ENCODE measurements at places on chromosomes 12 and 14. TPM values are rescaled to one million over a fixed set of nuclear protein-coding genes. Genes with fewer than 3 reads are reported as not detected.

KRT3 gene
- not detected for polyA plus RNA-seq

KRT2 gene
- polyA plus RNA-seq: not detected

KRT71 gene
- not detected for polyA plus RNA-seq

DNA sequence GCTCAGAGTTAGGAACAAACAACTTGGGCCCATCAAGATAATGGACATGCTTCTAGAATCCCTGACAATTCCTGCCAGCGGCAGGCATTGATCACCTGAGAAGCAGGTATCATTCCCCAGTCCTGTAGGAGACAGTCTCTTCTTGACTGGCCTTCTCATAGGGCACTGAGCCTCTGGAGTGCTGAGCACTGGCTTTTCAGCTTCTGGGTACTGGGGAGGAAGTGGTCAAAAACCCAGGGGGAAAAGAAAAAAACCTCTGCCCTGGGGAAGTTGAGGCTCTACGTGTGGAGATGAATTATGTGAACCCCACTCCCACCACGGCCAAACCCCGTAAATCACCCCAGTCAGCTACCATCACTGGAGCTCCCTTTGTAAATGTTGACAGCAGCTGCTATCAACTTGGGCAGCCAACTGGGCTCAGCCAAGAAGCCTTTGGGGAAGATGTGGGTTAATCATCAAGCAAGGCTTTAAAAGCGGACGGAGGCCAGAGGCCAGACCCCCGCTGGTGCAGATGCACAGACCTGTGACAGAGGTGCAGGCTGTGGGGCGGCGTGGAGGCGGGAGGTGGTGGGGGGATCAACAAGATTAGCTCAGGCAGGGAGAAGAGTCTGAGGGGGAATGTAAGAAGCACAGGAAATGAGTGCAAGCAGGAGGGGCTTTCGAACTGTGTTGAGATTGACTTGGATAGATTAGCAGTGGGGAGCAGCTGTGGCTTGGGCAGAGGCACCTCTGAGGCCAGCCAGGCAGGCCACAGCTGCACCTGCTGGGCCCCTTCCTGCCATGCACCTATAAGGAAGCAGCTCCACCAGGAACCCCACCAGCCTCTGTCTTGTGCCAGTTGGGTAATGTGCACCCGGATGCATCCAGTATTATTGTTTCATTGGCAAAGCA, 105.4 kb upstream of the HIF1A start:
- no peak for DNase-seq

GRCh38 chr12:78880078-78880477, 15.5 kb downstream of the SYT1 start:
- peak; percentile 14 for DNase-seq

- peak; percentile 73 for DNase-seq
Measured at GRCh38 chr14:105019861-105020814, 745 bp downstream of the CDCA4 start.

DNA sequence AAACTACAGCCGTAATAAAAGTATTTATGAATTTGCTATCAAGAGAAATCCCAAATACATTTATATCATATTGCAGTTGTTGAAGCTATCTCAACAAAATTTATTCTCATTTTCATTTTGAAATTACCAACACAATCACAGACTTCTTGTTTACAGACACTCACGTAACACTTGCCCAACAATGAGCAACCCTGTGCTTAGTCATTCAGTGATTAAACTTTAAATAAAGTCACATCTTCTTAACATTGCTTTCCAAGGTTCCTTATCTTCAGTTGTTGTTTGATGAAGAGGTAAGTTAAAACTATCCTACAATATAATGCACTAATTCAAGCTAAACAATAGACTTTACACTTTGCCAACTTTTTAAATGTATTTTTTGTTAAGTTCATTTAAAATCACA, 601.8 kb downstream of the SLC16A7 start:
- peak; percentile 80 for DNase-seq

DNA sequence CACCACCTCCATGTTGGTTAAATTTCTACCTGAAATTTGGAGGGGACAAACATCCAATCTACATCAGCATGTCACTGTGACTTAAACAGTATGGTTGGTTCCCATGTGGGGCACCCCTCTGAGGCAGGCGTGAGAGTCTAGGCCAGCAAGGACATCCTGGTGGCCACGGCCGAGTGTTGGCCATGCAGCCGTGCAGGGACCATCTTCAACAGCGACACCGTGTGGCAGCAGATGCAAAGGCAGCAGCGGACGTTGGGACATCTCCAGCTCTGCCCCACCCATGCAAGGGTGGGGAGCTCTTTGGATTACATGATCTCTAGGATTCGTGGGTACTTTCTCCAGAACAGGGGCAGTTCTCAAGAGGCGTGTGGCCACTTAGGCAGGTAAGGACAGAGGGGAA, 49.8 kb downstream of the NOC4L start:
- DNase-seq: peak; percentile 13

DNA sequence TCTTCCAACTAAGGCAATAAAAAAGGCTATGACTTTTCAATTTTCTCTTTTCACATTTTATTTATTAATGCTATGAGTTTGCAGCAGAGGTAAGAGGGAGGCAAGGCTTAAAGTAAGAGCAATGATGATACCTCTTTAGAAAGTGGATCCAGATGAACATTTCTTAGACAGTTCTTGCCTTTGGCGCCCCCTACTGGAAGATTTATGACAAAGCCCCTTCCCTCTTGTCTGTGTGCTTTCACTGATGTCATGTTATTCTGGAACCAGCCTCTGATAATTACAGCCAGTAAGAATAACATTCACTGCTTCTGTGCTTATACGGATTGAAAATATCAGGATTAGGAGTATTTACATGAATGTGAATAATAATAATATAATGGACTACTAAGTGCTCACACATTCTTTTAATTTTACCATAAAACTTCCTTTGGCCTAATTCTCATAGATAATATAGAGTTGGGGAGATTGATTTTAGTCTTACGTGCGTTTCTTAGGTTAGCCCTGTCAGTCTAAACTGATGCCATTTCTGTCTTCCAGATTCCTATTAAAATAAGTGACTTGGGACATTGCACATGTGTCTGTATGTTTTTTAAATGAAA, 1929.9 kb upstream of the SEL1L start:
- DNase-seq: peak; percentile 67

DNA sequence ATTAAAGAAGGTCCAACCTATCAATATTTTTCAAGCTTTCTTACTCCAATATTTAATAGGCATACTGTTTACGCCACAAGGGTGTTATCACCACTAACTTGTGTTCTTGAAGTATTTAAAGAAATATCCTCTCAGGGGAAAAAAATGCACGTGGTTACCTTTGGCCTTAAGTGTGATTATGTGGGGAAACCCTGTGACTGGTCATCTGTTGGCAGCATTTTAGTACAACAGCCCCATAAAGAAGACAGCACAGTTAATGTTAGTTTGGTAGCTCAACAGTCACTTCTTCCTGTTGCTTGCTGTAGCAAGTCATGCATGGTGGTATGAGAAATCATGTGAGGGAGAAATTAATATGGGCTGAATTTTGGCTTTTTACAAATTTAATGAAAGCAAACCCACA, 1021.5 kb upstream of the TMEM132C start:
- peak; percentile 79 for DNase-seq

DNA sequence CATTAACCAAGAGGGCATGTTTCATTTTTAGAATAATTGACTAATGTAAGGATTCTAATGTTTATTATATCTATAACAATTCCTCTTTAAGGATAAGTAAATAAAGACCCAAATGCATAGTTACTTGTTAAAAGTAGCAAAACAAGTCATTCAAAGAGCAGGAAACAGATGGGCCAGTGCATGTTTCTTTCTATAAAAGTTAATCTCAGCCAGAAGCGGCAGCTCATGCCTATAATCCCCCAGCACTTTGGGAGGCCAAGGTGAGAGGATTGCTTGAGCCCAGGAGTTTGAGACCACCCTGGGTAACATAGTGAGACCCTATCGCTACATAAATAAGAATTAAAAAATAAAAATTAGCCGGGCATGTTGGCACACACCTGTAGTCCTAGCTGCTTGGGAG, 391.0 kb upstream of the RGS6 start:
- no peak for DNase-seq

GRCh38 chr14:68219407-68219806, 399.8 kb downstream of the RAD51B start:
- DNase-seq: no peak

DNA sequence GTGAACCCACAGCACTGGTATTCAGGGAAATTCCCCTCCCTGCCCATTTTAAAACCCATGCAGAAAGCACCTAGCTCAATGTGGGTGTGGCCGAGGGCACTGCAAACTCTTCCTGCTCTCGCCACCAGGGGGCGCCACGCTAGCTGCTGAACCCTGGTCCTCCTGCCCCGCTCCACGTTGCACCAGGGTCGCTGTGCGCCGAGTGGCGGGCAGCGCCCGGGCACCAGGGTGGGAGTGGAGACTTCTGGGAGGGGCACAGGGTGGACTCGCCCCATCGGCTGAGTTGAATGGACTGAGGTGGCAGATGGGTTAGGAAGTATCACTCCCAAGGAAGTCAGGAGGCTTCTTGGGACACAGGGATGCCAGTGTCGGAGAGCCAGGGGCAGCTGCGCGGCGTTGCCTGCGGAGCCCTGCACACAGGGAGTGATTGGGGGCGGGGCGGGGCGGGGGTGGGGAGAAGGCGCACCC, 48.1 kb upstream of the BCL11B start:
- peak; percentile 54 for DNase-seq

Measured in GM23248 (cell line).